Lower lobe of right lung (tissue), 2 donors: ENCODE measurements at places on chromosomes 16 and 17.
A peak's percentile ranks its signal among the peaks of the same experiment; 100 is the strongest.

- no peak for DNase-seq
Observed at GRCh38 chr16:11682655-11683096, 14.4 kb downstream of the SNN start.

DNA sequence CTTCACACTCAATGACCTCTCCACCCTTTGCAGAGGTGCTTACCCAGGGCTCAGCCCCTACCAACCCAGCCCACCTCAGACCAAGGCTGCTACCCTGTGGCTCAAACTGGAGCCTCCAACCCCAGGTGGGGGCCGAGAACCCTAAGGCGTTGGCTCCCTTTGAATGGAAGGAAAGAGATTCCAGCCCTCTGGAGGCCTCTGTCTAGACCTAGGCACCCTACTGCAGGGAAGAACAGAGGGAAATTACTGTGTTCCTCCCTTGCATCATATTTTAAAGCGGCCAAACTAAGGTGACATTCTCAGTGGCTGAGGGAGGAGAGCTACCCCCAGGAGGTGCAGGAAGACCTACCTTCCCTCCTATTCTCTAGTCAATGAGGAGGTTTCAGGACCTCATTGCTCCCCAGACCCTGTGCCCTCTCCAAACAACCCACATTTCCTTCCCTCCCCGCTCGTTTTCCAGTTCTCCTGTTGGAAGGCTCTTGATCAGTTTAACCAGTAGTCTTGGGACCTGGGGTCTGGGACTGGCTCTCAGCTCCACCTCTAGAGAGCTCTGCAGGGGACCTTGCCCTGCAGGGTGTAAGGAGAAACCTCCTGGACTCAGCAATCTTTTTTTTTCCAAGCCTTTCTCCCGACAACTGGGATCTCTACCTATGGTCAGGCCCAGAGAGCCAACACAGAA is 5.5 kb upstream of the HOXB8 start:
- no peak for DNase-seq

DNA sequence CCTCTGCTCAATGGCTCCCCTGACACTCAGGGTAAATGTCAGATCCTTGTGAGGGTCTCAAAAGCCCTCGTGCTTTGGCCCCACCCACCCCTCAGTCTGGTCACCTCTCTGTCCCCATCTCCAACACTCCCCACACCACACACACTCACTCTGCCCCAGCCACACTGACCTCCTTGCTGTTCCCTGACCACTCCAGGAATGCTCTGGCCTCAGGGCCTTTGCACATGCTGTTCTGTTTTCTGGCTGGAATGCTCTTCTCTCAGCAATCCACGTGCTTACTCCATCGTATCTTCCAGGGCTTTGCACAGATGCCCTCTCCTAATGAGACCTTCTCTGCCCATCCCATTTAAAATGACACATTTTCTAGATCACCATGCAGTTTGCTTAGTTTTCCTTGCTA is 28.2 kb downstream of the GAS7 start:
- DNase-seq: no peak

DNA sequence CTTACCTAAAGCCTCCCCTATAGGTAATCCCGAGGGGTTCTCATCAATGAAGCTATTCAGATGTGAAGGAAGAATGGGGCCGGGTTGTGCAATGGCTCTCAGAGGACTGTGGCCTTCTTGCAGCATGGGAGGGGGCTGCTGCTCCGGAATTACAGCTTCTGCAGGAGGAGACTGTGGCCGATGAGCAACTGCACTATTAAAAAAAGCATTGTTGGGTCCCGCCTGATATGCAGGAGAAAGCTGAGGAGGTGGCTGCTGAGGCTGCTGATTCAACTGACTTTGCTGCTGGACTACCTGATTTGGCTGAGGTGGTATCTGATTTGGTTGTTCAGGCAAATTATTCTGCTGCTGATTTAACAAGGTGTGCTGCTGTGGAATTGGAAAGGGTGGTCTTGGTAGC is 64.8 kb downstream of the CACNG1 start:
- no peak for DNase-seq

DNA sequence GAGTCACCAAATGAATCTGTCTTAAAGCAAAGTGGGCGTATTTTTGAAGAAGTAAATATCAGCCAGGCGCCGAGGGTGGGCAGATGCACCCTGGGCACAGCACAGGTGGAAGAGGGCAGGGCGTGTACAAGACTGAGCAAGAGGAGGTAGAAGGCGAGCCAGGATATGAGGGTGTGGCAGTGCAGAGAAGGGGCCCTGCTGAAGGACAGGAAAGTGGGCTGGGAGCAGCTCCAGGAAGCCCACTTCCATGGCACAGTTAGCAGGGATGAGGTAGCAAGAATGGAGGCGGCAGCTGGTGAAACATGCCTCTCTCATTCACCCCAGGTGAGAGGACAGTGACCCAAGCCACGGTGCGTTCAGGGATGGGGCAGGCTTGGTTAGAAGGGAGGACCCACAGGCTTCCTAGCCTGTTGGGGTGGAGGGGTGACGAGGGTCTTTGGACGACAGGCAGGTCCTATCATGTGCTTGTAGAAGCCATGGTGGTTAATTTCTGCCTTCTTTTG is 149.3 kb downstream of the CLEC16A start:
- no peak for DNase-seq

DNA sequence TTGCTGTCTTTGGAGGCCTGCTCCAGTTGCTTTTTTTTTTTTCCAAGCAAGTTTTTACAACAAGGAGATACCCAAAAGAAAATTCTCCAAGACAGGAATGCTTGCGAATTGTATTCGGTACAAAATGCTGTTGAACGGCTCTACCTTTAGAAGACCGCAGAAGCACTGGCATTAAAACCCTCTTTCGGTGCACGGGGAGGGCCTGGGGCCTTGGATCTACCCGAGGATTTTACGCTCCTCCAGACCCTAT is 1.3 kb upstream of the HELZ start:
- DNase-seq: no peak

GRCh38 chr16:17548825-17549224 is 78.1 kb upstream of the XYLT1 start:
- DNase-seq: no peak

- DNase-seq: peak; percentile 67
Observed at GRCh38 chr16:11016993-11017392, 72.6 kb downstream of the CLEC16A start.

GRCh38 chr17:73098919-73099318 is 6.4 kb upstream of the SLC39A11 start:
- no peak for DNase-seq

DNA sequence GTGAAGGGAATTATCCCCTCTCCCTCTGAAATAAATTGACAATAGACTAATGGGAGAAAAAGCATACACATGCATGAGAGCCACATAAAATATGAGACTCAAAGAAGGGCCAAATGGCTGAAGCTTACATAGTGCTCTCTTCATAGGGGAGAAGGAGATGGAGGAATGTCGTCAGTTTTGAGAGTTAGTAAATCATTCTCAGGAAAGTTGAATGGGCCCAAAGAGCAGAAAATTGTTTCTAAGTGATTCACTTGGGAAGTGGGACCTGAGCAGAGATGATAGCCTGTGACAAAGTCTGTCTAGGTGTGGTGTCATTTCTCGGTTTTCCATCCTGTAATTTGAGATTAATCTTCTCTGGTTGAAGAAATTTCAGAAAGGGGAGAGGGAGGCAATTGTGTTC is 35.0 kb downstream of the BCAS3 start:
- DNase-seq: no peak

- DNase-seq: no peak
Observed at GRCh38 chr17:28954886-28955285, 3.6 kb upstream of the PHF12 start.

GRCh38 chr17:78493450-78493849 is 83.7 kb downstream of the DNAH17 start:
- DNase-seq: no peak

- no peak for DNase-seq
Observed at GRCh38 chr16:67084345-67085028, 25.3 kb upstream of the PHAF1 start.

DNA sequence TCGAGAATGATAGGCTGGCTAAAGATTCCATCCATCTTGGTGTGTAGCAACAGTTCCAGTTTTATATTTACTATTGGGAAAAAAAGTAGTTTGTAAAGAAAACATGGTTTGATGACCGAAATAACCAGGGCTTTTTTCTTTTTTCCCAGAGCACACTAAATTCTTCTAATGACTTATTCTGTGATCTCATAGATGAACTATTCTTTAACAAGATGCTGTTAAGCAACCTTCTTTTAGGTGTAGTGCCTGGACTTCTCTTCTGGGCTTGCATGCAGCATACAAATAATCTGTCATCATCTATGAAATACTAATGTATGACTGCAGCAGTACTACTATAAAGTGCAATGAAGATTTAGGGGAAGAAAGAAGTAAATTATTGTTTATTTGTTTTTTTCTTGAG is 11.0 kb upstream of the CAPNS2 start:
- no peak for DNase-seq

- DNase-seq: no peak
Observed at GRCh38 chr17:58172369-58173071, 5.7 kb downstream of the OR4D2 start.

DNA sequence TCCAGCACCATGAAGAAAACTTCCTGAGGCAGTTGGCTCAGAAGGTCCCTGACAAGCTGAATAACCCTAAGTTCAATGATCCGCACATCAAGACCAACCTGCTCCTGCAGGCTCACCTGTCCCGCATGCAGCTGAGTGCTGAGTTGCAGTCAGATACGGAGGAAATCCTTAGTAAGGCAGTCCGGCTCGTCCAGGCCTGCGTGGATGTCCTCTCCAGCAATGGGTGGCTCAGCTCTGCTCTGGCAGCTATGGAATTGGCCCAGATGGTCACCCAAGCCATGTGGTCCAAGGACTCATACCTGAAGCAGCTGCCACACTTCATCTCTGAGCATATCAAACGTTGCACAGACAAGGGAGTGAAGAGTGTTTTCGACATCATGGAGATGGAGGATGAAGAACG is 88.4 kb upstream of the SMURF2 start:
- no peak for DNase-seq

- peak; percentile 60 for DNase-seq
Observed at GRCh38 chr16:2015117-2015946, 4.3 kb upstream of the NPW start.

GRCh38 chr17:35229638-35230037 is 13.2 kb upstream of the SLFN5 start:
- DNase-seq: no peak

DNA sequence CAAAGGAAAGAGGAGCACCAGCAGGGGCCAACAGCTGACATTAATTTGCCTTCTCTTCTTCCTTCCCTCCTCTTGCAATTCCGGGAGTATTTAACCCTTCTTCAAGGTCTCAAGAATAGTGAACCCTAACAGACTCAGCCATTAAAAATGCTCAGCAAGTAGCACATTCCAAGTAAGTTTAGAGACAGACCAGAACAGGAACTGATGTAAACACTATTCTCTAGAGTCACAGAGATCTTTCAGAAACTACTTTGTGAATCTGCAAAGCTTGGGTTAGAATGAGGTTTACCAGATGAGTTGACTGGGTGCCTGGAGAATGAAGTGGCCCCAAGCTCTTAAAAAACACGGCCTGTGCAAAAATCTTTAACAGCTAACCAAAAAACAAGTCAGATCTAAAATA is 50.9 kb downstream of the TEX2 start:
- no peak for DNase-seq

- no peak for DNase-seq
Observed at GRCh38 chr17:64648234-64648633, 13.9 kb downstream of the SMURF2 start.

DNA sequence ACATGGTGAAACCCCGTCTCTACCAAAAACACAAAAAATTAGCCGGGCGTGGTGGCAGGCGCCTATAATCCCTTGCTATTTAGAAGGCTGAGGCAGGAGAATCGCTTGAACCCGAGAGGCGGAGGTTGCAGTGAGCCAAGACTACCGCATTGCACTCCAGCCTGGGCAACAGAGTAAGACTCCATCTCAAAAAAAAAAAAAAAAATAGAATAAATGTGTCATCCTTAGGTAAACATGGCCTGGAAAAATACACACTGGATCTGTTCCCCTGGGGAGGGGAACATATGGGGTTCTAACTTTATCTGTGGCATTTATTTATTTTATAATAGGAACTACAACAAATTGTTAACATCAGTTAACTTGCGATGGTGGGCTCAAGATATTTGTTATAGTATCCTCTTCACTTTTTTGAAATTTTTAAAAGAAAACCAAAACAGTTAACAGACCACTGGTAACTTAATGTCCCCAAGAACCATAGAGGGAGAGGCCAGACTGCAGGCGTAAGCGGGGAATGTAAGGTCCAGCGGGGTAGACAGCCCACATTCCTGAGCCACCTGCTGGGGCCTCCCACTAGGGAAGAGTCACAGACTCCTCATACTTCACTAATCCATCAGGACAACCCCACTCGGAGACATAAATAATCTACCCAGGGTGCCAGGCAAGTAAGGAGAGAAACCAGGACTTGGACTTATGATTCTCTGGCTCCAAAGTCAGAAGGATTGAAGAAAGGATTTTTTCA is 12.5 kb upstream of the TXNDC11 start:
- DNase-seq: no peak

DNA sequence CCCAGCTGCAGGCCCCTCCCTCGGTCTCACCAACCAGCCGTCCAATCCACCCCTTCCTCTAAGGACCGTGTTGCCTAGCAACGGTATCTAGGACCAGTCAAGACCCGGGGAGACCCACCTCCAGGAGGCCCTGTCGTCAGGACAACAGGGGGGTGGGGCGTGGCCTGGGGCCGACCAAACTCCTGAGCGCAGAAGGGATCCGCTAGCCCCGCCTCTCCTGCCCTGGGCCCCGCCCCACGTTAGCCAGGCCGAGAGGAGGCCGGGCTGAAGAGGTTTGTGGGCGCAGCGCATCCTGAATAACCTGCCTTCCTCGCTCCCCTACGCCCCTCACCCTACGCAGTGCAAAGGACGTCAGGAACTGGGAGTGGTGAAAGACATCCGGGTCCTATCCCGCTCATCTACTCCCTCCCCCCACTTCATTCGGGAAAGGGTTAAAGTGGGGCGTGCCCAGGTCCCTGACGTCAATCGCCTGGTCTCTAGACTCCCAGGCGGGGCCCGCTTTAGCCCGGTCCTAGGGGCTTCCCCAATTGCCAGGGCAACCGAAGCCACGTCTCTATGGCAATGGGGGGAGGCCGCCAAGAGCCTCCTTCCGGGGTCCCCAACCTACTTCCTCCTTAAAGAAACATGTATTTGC is 14.7 kb downstream of the DLG4 start:
- peak; percentile 91 for DNase-seq

GRCh38 chr17:56752263-56752836 is 81.4 kb downstream of the C17orf67 start:
- DNase-seq: no peak

- no peak for DNase-seq
Observed at GRCh38 chr16:8583732-8584131, 6.6 kb downstream of the TMEM114 start.

DNA sequence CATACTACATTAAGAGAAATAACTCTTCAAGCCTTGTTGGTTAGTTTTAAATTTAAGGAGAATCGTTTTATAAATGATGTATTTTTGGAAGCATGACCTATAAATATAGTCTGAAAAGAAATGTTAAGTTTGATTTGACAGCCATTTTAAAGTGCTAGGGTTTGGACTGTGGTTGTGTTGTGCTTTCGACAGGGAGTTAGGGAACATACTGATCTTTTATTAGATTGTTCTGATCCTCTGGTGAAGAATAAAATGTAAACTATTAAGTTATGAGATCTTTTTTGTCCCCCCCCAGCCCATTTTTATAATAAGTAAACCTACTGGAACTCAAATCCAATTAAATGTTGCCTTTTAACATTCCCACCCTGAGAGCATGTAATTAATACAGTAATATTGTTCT is 12.0 kb downstream of the TAF15 start:
- DNase-seq: no peak
